Chondrocyte (in vitro differentiated cells): ENCODE measurements at places on chromosomes 3 and 15.

DNA sequence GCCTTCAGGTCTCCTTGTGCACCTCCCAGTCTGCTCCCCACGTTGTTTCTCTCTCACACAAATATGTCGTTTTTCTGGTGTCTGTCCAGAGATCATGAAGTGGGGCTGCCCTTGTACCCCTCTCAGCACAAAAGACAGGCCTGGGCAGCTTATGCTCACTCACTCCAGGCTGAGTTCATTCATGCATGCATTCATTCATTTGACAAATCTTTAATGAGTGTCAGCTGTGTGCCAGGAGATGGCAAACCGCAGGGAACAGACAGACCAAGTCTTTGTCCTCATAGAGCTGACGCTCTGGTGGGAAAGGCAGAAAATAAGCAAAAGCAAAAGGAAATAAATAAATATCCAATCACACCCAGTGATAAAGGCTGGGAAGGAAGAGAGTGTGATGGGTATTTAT, 7.6 kb upstream of the TRH start:
- H3K36me3 ChIP-seq: no peaks in the 10 kb centered on the region
- no peak for DNase-seq
- H3K4me1 ChIP-seq: no peaks in the 10 kb centered on the region
- no peak overlapping the region for H3K27ac ChIP-seq
- no peak overlapping the region for H3K4me3 ChIP-seq

- H3K27ac ChIP-seq: no peak overlapping the region
- peaks cover 16% of the 10 kb centered on the region for H3K4me1 ChIP-seq
- no peak overlapping the region for H3K4me3 ChIP-seq
- DNase-seq: no peak
- no peaks in the 10 kb centered on the region for H3K36me3 ChIP-seq
- H3K27me3 ChIP-seq: no peaks in the 10 kb centered on the region
Measured at GRCh38 chr3:110750201-110750600, 321.4 kb upstream of the NECTIN3 start.

DNA sequence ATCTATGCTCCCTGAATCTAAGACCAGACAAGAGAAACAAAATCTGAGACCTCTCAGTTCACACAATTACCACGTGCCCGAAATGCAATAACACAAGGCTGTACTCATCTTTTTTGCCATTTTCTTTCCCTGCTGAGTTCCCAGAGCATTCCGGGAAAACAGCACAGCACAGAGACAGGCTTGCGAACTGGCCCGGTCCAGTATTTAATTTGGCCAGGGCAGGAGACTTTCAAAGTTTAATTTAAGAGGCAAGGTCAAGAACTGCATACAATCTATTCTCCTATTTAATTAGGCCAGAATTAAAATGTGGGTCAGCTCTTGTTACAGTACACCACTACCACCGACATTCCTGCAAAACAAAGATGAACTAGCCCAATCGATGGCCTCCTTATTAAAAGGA, 87.5 kb upstream of the SNRPA1 start:
- H3K4me3 ChIP-seq: no peak overlapping the region
- peaks cover 8% of the 10 kb centered on the region for H3K27me3 ChIP-seq
- DNase-seq: no peak
- H3K36me3 ChIP-seq: no peaks in the 10 kb centered on the region
- H3K27ac ChIP-seq: no peak overlapping the region

DNA sequence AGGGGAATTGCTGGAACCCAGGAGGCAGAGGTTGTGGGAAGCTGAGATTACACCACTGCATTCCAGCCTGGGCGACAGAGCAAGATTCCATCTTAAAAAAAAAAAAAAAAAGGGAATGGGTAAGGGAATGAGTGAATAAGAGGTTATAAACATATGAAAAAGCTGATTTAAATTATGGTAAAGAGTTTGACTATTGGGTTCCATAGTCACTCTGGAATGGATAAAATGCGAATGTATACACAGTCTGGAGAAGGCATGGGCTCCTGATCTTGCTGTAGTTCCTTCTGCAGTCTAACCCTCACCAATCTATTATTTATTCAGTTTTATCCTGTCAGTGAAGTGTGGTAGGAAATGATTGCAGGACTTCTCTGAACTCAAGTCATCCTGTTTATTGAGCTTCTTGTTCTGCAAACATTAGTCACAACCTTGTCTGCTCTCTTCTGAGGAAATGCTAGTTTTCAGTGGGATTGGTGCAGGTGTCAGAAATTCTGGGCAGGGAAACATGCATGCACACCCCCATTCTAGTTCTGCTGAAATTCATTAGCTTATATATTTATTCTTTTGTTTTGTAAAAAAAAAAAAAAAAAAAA, 190.9 kb upstream of the CFAP20DC start:
- H3K27me3 ChIP-seq: no peaks in the 10 kb centered on the region
- no peak for DNase-seq
- no peaks in the 10 kb centered on the region for H3K36me3 ChIP-seq
- H3K27ac ChIP-seq: no peak overlapping the region

- DNase-seq: no peak
- H3K4me3 ChIP-seq: no peak overlapping the region
- H3K27me3 ChIP-seq: no peaks in the 10 kb centered on the region
- peaks cover 2% of the 10 kb centered on the region for H3K36me3 ChIP-seq
- no peak overlapping the region for H3K27ac ChIP-seq
Measured at GRCh38 chr3:195451373-195452015, 8.7 kb upstream of the ACAP2 start.
